ENCODE measurements at places on chromosomes 6 and 20.

DNA sequence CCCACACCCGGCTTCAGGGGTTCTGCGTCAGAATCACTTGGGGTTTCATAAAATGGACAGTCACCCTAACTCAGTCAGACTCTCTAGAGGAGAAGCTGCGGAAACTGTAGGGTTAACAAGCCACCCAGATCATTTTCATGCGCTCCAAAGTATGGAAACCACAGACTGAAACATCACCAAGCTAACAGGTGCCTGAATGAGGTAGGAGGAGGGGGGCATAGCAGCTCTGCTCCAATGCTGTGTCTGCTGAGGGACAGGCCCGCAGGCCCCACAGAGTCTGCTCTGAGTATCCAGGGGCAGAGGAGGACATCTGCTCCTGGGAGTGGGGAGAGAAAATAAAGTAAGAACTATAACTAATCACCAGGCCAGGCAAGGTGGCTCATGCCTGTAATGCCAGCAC is 97.1 kb upstream of the AKAP12 start:
- no peak for DNase-seq

DNA sequence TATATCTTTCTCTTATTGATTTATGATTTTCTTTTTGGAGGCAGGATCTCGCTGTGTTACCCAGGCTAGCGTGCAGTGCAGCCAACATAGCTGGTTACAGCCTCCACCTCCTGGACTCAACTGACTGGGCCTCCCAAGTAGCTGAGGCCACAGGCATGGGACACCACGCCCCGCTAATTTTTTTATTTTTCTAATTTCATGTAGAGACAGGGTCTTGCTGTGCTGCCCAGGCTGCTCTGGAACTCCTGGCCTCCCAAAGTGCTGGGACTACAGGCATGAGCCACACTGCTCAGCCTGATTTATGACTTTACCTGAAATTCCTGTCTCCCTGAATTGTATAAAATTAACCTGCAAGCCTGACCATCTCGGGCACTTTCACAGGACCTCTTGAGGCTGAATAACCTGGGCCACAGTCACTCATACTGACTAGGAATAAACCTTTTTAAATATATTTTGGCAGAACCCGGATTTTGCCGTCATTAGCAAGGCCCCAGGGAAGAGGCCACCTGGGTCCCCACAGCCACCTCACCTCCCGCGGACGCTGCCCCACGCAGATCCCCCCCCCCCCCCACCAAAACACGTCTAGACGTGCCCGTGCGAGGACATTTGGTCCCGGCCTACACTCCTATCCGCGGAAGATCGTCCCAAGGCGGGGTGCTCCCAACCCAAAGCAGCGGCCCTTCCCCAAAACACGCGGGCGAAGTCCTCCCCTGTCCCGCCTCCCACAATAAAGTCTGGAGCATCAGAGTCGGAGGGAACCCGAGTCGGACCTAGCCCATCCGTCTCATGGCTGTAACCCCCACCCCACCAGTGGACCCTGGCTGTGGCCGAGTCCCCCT is 902 bp downstream of the ZNF337 start:
- DNase-seq = no peak

GRCh38 chr20:35909176-35909575 is 45.1 kb downstream of the SCAND1 start:
- no peak for DNase-seq

- no peak for DNase-seq
Measured at GRCh38 chr6:1607516-1608221, 2.0 kb upstream of the FOXC1 start.

DNA sequence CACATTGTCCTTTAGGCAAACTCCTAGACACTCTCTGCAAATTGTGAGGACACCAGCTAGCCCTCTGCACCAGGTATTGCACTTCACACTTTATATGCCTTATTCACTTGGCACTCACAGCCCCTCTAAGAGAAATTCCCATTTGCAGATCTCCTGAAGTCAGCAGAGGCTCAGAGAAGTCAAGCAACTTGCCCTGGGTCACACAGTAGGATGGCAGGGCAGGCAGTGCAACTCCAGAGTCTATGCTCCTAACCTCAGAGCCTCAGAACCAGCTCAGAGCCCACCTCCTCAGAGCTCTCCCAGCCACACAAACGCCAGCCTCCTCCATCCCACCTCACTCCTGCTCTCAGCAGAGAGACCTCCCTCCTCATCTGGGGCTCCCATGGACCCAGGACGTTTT is 52.4 kb upstream of the BLCAP start:
- DNase-seq = no peak

GRCh38 chr20:57660922-57661745 is 40.9 kb upstream of the ZBP1 start:
- no peak for DNase-seq

GRCh38 chr6:111713236-111713635 is 107.6 kb upstream of the TRAF3IP2 start:
- no peak for DNase-seq
